Stimulated activated CD4-positive, alpha-beta T cell treated with anti-CD3 and anti-CD28 coated beads, Interleukin-4, amount 100 ng/mL, for 24 hours (primary cell): ENCODE measurements at places on chromosomes 6 and 20.

GRCh38 chr6:56381801-56382251, 134.4 kb upstream of the COL21A1 start:
- DNase-seq, result no peak

DNA sequence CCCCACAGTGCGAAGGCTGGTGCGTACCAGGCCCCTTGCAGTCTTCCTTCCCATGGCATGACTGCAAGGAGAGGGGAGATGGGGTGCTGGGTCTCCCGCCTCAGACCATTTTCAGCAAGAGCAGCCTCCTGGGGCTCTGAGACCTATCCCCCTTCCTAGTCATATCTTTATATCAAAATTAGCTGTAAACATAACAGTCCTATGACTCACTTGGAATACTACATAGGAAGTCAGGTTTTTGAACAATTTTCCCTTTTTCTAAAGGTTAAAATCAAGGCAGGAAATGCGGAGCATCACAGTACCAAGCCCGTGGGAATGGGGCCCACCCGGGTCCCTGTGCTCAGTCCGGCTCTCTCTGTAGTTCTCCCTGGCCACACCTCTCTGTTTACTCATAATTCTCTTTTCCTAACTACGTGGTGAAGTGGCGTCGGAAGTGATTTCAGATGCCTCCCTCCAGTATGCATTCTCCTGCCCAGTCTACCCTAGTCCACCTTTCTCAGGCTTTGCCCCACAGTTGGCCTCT, 109.8 kb upstream of the TMEM170B start:
- no peak for DNase-seq

- DNase-seq, result peak; percentile 80
Observed at GRCh38 chr6:391559-392440, at the start of gene IRF4. Gene IRF4, plus strand, starts transcription at chr6:391752. Its CDS starts 1,401 bp downstream, at chr6:393153.

DNA sequence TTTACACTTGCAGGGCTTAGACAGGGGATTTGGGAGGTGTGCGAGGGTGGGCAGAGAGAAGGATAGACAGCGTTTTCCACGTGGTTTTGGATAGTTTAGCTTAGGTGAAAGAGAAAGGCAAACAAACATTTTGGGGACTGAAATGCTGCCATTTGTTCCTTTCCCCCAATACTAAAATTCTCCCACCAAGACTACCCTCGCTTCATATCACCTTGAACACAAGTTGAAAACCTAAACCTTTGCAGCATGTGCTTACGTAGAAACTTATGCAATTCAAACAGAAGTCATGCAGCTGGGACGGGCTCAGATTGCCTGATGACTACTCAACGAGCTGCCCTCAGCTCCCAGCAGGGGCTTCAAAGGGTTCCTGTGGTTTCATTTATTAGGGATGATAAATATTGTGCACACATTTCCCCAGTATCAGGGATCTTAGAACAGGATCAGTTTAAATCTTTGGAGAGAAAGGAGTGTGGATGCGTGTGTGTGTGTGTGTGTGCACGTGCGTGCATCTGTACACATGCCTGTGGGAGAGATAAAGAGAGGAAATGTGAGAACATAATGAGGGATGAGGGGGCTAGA, 77.3 kb downstream of the SLC22A23 start:
- DNase-seq, result no peak

- DNase-seq, result no peak
Observed at GRCh38 chr6:169975286-169975685, 223.9 kb downstream of the ERMARD start.

GRCh38 chr20:58054780-58055373, 173.6 kb downstream of the ANKRD60 start:
- no peak for DNase-seq

GRCh38 chr6:157620944-157621343, 202.1 kb upstream of the SNX9 start:
- no peak for DNase-seq

GRCh38 chr6:64774881-64775280, 932.1 kb downstream of the EYS start:
- no peak for DNase-seq

DNA sequence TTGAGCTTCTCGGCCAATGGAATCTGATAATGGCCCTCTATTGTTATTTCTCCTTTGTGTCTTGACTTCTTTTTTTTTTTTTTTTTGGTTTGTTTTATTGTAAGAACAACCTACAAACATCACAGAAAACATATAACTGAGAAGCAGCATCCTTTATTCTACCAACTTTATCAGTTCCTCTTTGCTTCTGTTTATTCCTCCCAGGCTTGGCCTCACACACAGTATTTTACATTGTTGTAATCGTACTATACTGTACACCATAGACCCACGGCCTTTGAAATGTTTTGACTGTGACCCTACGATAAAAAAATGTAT, 558 bp upstream of the CCDC167 start:
- DNase-seq, result no peak

GRCh38 chr20:43727980-43728590, 1.3 kb upstream of the GTSF1L start:
- no peak for DNase-seq

- DNase-seq, result no peak
Observed at GRCh38 chr20:5171790-5172164, 45.0 kb downstream of the CDS2 start.

GRCh38 chr20:20593447-20594170, 118.8 kb downstream of the RALGAPA2 start:
- DNase-seq, result peak; percentile 9

- no peak for DNase-seq
Observed at GRCh38 chr20:31543966-31544598, 29.8 kb downstream of the HM13 start.

GRCh38 chr6:31386977-31387376, 16.4 kb upstream of the MICA start:
- DNase-seq, result no peak

GRCh38 chr6:44456070-44456965, 68.8 kb downstream of the CDC5L start:
- DNase-seq, result peak; percentile 50

DNA sequence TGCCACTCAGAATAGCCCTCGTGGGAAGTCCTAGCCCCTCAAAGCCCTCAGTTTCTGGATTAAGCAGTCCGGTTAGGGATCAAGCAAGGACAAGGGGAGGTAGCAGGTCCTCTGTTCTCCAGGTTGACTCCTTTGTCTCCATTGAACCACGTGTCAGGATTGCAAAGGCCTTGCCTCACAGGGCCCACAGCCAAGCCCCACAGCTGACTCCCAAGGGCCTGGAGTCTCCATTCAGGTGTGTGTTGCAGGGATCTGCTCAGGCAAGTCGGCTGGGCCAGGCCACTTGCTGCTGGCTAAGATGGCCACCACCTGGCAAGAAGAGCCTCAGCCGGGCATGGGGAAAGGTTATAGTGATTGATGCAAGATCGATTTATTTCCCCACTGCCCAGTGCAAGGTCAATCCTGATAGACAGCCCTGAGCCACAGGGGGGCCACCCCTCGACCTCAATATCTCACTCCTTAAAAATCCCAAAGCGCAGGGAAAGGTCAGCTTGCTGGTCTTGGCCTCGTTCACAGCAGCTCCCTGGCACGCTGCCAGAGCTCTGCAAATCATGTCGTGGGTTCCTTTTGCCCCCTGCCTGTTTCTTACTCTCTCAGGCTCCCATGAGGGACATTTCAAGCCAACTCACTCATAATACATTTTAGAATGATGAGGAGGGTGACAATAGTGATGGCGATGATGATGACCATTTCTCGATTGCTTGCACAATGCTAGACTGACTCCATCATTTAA, 75.9 kb downstream of the EDN3 start:
- DNase-seq, result no peak

DNA sequence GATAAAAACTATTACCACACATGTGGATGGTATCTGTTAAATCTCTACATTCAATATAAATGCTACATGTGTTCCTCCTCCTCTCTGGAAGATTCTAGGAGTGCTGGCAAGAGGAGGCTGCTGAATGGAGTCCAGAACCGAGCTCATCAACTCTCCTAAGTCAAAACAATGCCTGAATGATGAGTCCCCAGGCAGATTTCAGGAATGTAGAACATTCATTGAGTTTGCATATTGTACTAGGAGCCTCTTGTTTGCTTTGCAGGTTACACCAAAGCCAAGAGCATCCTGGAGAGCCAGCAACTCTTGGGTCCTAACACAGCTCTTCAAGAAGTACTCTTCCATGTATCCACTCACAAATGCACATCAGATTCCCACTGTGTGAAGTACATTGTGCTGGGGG, 117.6 kb upstream of the UST start:
- no peak for DNase-seq

DNA sequence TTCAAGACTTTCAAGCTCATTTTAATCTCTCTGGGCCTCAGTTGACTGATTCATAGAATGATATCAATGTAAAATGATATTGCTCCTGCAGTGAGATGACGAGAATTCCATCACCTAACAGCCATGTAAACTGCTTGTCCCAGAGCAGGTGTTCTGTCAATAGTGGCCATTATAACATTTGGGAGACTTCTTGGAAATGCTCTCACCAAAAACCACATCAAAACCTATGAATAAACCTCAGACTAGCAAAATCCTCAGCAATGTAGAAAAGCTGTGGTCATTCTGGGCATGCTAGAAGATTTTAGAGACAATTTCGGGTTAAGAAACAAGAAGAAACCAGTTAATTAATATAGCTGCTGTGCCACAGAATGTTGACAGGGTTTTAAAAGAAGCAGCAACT, 225.4 kb downstream of the FRK start:
- no peak for DNase-seq

DNA sequence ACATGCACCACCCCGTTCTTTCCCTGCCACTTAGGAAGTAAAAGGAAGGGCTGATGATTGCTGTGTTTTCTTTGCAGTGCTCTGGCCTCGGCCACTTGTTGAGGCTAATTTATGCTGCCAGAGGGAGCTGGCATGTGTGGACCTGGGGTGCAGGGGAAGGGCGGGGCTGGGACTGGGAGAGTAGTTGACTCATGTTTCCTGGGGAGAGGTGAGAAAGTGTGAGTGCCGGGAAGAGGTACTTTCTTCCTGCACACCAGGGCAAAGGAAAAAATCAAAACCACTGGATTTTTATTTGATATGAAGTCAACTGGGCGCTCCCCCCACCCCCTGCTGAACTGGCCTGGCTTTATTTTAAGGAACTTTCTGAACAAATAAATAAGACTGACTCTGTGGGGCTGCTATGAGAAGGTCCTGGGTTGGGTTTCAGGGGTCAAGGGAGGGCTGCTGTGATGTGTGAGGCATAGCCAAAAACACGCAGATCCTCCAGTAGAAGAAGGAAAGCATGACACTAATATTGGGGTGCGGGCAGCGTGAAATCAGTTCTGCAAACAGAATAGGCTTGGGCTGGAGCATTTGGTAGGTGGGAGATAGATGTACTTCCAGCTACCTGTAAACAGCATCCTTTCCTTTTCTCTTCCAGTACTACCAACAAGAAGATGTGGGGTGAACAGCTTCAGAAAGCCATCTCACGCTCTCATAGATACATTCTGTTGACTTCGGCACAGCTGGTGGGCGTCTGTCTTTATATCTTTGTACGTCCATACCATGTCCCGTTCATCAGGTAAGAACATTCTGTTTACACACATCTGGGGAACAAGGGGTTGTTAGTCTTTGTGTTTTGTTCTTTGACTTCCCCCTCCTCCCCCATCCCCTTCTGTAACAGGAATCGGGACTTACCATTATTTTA, 87.5 kb downstream of the SYNJ2 start:
- no peak for DNase-seq

DNA sequence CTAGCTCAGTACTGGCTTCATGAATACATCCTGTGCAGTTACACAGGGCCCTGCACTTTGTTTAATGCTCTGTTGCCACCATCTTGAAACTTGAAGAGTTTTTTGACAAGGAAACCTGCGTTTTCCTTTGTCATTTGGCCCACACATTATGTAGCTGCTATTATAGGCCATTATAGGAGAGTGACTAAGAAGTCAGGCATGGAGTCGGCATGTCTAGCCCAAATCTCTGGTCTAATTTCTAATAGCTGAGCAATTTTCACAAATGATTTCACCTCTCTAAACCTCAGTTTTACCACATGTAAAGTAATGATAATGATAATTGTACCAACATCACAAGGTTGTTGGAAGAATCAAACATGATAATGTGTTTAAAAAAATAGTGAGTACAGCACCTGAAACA, 67.1 kb upstream of the MYLIP start:
- no peak for DNase-seq

GRCh38 chr20:17971300-17972013, 2.6 kb downstream of the MGME1 start:
- no peak for DNase-seq

DNA sequence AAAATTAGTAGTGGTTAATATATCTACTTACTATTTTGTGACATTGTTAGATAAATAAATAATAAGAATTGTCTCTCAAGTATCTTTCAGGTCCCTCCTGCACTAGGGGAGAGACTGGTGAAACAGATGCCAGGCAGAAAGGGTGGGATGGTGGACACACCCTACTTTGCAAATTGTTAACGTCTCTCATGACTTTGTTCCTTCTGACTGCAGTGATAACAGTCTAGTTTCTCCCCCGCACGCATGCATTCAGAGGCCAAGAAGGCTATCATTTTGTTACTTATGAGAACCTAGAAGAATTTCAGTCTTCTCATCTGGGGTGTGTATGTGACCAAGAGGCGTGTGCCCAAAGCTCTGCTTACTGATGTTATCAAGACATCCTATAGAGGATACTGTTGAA, 152.3 kb downstream of the EDN1 start:
- no peak for DNase-seq

DNA sequence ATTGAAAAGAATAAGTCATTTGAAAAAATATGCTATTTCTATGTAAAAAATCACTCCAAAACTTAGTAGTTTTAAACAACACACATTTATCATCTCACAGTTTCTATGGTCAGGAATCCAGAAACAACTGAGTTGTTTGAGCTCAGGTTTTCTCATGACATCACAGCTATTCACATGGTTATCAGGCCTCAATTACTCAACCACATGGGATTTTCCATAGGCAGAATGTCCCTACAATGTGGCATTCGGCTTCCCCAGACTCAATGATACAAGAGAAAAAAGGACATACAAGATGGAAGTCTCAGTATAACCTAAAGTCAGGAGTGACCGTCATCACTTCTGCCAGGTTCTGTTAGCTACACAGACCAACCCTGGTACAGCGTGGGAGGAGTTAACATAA, 3.4 kb upstream of the SLC35D3 start:
- DNase-seq, result no peak

- DNase-seq, result no peak
Observed at GRCh38 chr6:17388365-17388764, 5.0 kb upstream of the CAP2 start.
